RWPE1 (cell line): ENCODE measurements at places on chromosomes 12 and 14.
A peak's percentile ranks its signal among the peaks of the same experiment; 100 is the strongest.

- no peak for DNase-seq
Measured at GRCh38 chr12:68190301-68190700, 30.8 kb upstream of the IFNG start.

- no peak for DNase-seq
Measured at GRCh38 chr12:89357297-89357730, 5.0 kb upstream of the DUSP6 start.

DNA sequence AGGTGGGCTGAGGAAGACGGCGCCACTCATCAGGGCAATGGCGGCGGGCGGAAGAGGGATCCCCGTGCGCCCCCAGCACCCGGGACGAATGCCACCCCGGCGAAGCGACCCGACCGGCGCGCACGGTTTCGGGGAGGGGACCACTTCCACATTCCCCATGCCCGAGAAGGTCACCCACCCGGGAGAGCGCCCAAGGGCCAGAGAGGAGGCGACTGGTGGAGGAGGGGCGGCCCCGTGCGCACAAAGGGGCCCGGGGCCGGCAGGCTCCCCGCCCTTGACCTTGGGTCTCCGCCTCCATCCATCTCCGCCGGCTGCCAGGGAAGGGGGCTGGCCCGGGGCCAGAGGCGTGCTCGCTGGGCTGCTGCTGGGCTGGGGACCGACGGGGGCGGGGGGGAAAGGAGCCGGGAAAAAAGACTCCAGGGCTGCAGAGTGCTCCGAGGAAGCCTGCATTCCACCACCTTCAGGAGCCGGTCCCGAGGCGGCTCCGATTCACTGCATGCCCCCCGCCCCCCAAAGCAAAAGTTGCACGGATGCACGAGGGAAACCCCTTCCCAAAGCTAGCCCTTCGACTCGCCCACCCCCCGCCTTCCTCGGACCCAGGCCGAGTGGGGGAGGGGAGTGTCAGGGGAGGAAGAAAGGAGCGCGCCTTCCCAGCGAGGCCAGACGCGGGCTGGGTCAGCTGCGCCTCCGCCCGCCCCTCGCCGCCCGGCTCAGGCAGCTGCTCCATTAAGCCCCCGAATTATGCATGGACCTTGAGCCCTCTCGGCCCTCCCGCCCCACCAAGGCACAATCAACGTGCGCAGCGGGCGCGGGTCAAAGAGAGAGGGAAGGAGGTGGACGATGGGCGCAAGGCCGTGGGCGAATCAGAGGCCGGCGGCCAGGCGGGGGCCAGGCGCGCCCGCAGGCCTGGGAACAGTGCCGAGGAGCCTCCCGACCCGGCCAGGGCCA lies 26.2 kb downstream of the BCL11B start:
- DNase-seq = no peak

DNA sequence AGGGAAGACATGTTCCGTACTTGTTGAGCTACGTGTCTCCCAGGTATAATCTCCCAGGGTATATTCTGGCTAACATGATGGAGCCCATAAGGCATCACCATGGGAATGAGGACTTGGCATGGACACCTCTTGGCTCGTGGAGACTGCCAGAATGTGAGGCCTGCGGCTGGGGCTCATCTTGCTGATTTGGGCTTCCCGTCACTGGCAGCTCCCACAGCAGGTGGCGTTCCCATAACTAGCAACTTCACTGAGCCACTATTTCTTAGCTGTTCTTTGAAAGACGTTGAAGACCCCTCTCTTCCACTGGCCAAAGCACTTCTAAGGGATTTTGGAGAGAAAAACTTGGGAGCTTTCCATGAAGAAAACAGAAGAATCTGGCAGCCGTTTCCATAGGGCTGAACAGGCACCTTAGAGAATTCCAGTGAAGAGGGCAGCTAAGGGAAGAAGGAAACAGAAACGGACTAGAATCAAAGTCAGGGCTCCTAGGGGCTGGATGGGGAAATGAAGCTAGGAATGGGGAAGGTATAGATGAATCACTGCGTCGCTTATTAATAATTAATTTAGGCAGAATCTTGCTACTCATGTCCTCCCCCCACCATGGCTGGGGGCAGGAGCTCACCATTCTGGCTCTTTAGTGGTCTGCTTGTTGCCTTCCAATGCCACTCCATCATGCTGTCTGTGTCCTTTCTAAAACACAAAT lies 39.7 kb upstream of the FOS start:
- DNase-seq = no peak

DNA sequence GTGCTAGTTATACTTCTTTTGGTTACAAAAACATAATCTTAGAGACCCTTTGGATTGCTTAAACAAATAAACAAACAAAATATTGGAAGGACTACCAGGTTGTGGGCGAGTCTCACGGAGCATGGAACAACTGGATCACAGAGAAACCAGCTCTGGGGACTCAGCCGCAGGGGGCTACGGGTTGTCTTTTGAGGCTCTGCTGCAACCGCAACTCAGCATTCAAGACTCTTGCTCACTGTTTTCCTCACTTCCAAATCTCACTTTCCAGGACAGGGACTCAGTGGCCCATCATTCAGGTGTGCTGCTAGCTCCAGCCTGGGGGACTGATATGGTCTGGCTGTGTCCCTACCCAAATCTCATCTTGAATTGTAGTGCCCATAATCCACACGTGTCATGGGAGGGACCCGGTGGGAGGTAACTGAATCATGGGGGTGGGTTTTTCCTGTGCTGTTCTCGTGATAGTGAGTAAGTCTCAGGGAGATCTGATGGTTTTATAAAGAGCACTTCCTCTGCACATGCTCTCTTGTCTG lies 14.0 kb upstream of the SERPINA4 start:
- no peak for DNase-seq

- DNase-seq = no peak
Measured at GRCh38 chr14:77986773-77987172, 183.4 kb upstream of the NRXN3 start.

- DNase-seq = no peak
Measured at GRCh38 chr12:65935906-65936901, 111.9 kb downstream of the HMGA2 start.

DNA sequence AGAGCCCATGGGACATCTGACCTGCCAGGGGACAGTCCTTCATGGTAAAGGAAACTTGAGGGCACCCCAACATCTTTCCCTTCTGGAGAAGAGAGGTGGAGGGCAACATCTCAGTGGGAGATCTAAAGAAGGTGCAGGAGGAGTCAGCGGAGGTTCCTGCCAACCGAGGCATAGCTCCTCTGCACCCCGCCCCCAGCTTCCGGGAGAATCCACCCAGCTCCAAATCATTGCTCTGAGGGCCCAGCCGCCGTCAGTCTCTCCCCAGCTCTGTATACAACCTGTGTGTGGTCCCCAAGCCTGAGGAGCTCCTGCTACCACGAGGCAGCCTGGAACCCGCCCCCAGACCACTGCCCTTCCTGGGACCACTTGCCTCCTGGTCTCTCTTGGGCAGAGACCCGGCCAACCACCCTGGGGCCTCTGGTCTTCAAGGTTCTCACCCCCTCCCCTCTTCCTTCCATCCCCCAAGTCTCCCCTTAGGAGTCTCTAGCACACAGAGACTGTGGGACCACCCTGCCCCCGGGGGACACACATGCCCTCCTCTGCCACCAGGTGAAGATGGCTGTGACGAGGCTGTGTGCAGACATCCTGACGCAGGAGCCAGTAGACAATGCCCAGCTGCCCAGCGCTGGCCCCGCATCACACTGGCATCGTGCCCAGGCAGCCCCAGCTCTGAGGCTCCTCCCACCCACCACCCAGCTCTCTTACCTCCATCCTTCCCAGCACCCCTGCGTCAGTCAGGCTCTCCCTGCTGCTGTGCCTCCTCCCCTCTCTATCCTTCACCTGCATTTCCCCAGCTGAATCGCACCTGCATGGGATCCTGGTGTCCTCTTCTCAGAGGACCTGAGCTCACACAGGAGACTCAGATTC lies 13.0 kb upstream of the NUDT14 start:
- DNase-seq = no peak

DNA sequence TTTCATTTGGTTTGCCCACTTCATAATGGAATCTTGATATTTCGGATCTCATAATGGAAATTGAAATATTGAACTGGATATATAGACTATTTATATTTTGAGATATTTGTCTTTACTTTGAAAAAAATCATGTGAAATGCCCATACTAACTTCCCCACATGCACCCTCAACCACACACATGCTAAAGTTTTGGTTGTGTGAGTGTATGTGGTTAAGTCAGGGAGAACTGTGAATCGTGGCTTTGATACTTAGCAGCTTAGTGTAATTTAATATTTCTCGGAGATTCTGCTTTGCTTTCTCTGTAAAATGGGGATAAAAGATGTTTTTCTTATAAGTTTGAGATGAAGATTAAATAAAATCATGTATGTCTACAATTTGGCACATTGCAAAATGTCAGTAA lies 162.1 kb downstream of the OTOGL start:
- no peak for DNase-seq

GRCh38 chr14:24098927-24099813 lies 5.1 kb downstream of the PCK2 start:
- no peak for DNase-seq

DNA sequence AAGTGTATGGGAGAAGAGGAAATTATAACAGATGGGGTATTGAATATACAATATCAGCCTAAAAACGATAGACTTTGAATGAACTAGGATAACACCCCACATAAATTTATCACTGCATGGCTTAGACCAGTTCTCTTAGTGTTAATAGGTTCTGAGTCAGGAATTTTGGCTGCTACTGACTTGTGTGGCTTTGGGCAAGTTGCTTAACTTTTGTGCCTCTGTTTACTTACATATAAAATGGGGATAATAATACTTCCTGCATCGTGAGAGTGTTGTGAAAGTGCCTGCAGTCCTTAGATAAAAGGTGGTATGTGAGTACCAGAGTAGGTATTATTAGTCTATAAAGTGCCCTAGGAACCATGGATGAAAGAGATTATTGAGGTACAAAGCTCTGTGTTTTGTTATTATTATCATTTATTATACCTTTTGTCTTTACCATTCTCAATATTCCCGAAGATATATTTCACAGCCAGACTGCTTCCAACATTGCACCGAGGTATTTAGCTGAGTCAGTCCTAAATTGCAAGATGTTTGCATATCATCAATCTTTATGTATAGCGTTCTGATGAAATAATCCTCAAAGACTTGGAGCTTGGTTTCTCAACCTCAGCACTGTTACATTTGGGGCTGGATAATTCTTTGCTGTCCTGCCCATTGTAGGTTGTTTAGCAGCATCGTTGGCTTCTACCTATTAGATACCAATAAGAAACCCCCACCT lies 2.3 kb upstream of the PAWR start:
- no peak for DNase-seq

GRCh38 chr14:77023001-77023996 lies 5.2 kb downstream of the IRF2BPL start:
- no peak for DNase-seq

GRCh38 chr14:65336191-65336591 lies 76.3 kb upstream of the FUT8 start:
- no peak for DNase-seq

- no peak for DNase-seq
Measured at GRCh38 chr12:66776974-66777373, 98.1 kb upstream of the GRIP1 start.

- peak; percentile 65 for DNase-seq
Measured at GRCh38 chr12:77049767-77050353, 15.5 kb downstream of the E2F7 start.

DNA sequence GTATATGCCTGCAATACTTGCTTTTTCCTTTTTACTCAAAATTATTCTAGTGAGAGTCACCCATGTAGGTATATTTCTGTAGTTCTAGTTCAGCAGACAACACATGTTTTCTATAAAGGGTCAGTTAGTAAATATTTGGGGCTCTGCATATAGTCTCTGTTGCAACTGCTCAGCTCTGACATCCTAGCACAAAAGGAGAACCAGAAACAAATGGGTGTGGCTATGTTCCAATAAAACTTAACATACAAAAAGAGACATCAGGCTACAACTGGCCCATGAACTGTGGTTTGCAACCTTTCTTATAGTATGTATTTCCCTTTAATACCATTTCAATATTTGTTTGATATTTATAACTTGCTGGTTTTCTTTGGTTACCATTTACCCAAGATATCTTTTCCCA lies 11.9 kb downstream of the NT5DC3 start:
- no peak for DNase-seq

- peak; percentile 44 for DNase-seq
Measured at GRCh38 chr14:59918824-59919569, 947 bp upstream of the LRRC9 start.

GRCh38 chr14:104084251-104085002 lies 1.1 kb upstream of the ASPG start:
- no peak for DNase-seq

- DNase-seq = no peak
Measured at GRCh38 chr12:12319451-12320183, 30.4 kb downstream of the MANSC1 start.

DNA sequence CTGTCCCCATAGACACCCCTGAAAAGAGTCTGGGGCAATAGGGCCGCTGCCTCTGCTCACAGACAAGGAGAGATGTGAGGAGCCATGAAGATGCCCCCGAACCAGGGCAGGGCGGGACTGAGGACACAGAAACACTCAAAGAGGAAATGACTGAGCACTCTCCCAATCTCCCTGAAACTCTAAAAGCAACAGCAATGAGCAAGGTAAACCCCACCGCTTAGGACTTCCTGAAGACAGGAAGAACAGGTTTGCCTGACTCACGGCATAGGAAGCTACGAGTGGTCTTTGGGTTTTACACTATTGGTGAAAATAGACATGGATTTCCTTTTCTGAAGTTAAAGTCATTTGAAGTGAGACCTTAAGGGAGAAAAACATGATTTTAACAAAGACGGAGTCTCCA lies 32.5 kb downstream of the STX2 start:
- DNase-seq = peak; percentile 17

DNA sequence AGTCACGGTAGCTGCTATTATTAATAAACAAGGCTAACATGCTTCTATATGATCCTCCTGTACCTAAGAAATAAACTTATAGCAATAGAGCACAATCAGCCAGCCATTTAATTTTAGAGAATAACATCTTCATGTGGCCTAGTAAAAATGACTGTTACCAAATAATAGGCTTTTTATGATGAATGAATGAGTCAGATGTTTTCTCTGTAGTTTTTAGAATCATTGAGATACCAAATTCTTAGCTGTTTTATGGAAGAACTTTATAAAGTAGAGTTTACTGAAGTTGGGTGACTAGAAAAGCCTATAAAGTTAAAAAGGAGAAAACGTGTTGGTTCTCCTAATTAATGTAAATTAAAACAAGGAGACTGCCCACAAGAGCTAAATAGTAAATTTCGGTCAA lies 40.7 kb downstream of the WNK1 start:
- no peak for DNase-seq

DNA sequence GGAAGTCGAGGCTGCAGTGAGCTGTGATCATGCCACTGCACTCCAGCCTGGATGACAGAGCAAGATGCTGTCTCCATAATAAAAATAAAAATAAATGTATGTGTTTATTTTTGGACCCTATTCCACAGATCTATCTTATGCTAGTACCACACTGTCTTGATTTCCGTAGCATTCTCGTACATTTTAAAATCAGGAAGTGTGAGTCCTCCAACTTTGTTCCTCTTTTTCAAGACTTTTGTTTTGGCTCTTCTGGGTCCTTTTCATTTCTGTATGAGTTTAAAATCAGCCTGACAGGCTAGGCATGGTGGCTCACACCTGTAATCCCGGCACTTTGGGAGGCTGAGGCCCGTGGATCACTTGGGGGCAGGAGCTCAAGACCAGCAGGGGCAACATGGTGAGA lies 25.8 kb downstream of the DAO start:
- no peak for DNase-seq

- DNase-seq = no peak
Measured at GRCh38 chr14:85313560-85314207, 216.3 kb upstream of the FLRT2 start.
